ENCODE measurements at places on chromosomes 7 and 10. TPM values are rescaled to one million over a fixed set of nuclear protein-coding genes. Genes with fewer than 3 reads are reported as not detected.

- no peak for DNase-seq
Observed at GRCh38 chr10:73899423-73899822, 11.5 kb upstream of the PLAU start.

DNA sequence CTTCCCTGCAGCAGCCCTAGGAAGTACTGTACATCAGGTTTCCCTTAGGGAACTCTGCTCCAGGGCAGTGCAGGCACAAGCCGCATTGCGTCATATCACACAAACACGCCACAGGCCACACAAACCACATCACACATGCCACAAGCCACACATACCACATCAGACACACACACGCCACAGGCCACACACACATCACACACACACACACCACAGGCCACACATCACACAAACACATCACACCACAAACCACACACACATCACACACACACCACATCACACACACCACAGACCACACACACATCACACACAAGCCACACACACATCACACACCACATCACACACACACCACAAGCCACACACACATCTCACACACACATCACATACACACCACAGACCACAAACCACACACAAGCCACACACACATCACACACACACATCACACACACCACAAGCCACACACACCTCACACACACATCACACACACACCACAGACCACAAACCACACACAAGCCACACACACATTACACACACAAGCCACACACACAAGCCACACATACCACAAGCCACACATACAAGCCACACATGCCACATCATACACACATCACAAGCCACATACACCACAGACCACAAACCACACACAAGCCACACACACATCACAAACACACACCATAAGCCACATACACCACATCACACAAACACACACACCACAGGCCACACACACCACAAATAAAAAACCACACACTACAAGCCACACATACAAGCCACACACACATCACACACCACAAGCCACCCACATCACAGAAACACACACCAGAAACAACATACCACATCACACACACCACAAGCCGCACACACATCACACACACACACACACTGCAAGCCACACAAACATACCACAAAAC, 53.4 kb downstream of the TMEM209 start:
- DNase-seq, result no peak

- no peak for DNase-seq
Observed at GRCh38 chr10:92436611-92437010, 137.3 kb downstream of the IDE start.

GRCh38 chr7:6116211-6116610, 85.0 kb downstream of the ANKRD61 start:
- no peak for DNase-seq

DNA sequence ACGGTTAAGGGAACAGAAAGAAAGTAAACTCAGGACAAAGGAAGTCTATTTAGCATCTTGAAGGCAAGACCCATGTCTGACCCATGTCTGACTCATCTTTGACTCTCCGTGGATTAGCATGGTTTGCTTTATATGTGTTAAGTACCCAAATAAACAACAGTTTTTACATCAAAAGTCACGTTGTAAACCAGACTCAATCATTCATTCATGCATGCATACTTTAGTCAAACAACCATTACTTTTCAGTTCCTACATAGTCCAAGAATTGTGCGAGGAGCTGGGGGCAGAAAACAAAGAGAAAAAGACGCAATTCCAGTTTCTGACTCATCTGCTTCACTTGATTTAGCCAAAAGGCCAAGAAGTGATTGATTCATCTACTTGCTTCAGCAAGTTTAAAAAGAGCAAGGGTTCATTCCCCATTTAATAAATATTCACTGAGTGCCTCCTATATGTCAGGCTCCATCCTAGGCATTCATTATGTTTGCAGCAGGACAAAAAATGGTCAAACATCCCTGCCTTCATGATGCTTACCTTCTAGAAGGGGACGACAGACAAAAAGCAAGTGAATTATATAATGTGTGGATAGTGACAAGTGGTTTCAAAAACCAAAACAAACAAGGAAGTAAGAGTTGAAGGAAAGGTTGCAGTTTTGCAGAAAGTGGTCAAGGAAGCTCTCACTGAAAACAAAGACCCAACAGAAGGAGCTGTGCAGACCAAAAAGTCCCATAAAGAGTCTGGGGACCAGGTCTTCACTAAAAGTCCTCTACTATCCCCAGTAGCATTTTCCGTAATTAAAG, 116.2 kb downstream of the FAM107B start:
- peak; percentile 75 for DNase-seq

DNA sequence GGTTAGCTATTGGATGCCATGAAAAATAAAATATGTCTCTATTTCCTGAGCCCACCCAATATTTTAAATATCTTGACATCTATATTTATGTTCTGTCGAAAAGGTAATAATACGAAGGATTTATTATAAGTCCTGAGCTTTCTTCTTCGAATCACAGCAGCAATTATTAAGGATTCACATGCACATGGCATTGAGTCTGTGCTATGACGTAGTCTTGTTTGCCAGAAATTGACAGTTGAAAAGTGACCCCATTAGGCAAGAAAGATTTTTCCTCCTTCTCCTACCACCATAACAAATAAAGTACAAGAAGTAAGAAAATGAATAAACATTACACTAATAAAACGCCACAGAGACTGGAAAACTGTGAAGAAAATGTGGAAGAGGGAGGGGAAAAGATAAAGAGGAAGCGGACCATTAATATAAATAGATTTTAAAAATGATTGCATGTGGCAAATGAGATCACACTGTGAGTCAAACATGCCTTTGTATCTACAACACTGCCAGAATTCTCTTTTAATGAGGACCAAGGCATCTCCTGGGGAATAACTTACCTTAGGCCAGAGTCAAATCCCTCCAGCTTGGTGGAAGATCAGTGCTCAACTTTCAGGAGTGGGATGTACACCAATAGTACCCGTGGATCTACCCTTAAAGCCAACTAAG, 21.6 kb downstream of the FZD1 start:
- no peak for DNase-seq

- no peak for DNase-seq
Observed at GRCh38 chr10:61115897-61116296, 171.9 kb upstream of the RHOBTB1 start.

- DNase-seq, result no peak
Observed at GRCh38 chr10:86498598-86498997, 23.0 kb downstream of the WAPL start.

Gene CARD11
- total RNA-seq, result not detected

- DNase-seq, result no peak
Observed at GRCh38 chr10:21764466-21765189, 230.6 kb downstream of the MLLT10 start.

- DNase-seq, result no peak
Observed at GRCh38 chr10:62071846-62072281, 170.4 kb downstream of the ARID5B start.

DNA sequence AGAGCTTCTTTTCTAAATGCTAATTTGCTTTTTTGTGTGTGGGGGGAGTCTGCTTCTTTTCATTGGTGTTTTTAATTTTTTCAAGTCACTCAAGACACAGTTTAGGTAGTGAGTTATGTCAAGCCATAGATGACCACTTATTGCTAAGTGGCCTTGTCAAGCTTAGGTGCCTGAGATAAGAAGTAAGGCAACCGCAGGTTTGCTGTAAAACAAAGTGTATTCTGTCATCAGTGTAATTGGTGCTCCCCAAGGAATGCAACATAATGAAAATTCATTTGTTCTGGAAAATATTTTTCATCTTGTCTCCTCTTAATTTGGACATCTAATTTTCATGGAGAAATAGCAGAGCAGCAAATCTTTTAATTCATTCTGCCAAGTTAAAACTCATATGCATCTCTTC, 249.6 kb downstream of the EXOC4 start:
- no peak for DNase-seq

- no peak for DNase-seq
Observed at GRCh38 chr7:1598286-1598685, 28.5 kb upstream of the PSMG3 start.

- DNase-seq, result no peak
Observed at GRCh38 chr10:70603449-70603801, 884 bp upstream of the PRF1 start.

GRCh38 chr10:16942381-16943078, 125.3 kb upstream of the RSU1 start:
- no peak for DNase-seq

Gene MKI67
- 21.6 TPM for total RNA-seq

DNA sequence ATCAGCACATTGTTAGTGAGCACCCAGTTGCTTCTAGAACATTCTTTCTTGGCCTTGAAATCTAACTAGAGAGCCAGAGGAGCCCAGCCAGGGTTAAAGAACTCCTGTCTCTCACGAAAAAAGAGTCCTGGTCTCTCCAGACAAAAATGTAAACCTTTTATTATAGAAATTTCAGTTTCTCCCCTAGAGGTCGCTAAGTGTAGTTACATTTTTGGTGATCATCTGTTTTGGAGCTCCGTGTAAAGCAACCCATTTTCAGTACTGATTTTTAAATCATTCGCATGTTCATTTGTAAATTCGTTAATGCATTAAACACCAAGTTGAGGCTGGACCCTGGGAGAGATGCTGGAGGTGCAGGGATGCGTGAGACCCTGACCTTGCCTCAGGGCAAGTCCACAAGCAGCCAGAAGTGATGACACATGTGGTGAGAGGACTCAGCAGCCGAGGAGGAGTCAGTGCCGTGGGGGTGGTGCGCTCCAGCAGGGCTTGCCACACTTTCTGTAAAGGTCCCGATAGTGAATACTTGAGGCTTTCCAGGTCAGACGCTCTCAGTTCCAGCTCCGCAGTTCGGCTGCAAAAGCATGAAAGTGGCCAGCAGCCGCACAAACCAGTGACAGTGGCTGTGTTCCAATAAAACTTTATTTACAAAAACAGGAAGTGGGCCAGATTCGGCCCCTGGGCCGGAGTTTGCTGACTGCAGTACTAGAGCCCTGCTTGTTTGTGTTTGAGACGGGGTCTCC, 578.6 kb upstream of the FOXK1 start:
- peak; percentile 61 for DNase-seq

- no peak for DNase-seq
Observed at GRCh38 chr7:26743205-26743604, 121.2 kb downstream of the SKAP2 start.

DNA sequence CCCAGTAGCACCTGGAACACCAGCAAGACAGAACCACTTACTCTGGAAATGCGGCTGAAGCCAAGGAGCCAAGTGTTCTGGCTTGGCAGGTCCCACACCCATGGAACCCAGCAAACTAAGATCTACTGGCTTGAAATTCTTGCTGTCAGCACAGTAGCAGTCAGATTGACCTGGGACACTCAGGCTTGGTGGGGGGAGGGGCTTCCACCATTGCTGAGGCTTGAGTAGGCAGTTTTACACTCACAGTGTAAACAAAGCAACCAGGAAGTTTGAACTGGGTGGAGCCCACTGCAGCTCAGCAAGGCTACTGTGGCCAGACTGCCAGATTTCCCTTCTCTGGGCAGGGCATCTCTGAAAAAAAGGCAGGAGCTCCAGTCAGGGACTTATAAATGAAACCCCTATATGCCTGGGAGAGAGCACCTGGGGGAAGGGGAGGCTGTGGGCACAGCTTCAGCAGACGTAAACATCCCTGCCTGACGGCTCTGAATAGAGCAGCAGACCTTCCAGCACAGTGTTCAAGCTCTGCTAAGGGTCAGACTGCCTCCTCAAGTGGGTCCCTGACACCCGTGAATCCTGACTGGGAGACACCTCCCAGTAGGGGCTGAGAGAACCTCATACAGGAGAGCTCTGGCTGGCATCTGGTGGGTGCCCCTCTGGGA, 121.2 kb downstream of the MTERF1 start:
- DNase-seq, result no peak

DNA sequence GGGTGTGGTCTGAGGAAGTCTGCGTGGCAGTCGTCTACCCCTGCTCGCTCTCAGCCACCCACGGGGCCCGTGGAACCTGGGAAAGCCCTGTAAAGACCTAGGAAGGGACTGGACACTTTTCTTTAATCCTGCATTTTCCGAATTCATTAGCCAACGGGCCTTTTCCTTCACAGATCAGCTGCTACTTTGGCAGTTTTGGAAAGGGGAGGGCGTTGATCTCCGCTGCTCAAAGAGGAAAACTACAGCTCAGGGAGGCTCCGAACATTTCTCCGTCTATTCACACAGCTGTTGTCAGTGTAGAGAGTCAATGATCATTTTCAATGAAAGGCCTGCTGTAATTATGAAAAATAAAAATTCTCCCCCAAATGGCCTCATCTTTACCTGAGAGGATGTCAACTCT, 450.1 kb upstream of the MKI67 start:
- DNase-seq, result no peak

- no peak for DNase-seq
Observed at GRCh38 chr10:75497997-75498883, 66.8 kb downstream of the LRMDA start.
